ENCODE measurements at places on chromosomes 6 and 20. TPM values are rescaled to one million over a fixed set of nuclear protein-coding genes. Genes with fewer than 3 reads are reported as not detected.

- peaks cover 12% of the 10 kb centered on the region for H3K4me1 ChIP-seq
- peak overlapping the region; percentile 72 for H3K27ac ChIP-seq
- peak overlapping the region; percentile 68 for H3K4me3 ChIP-seq
- H3K27me3 ChIP-seq: peaks cover 8% of the 10 kb centered on the region
Measured at GRCh38 chr6:106512968-106513574, 116.2 kb downstream of the RTN4IP1 start.

DNA sequence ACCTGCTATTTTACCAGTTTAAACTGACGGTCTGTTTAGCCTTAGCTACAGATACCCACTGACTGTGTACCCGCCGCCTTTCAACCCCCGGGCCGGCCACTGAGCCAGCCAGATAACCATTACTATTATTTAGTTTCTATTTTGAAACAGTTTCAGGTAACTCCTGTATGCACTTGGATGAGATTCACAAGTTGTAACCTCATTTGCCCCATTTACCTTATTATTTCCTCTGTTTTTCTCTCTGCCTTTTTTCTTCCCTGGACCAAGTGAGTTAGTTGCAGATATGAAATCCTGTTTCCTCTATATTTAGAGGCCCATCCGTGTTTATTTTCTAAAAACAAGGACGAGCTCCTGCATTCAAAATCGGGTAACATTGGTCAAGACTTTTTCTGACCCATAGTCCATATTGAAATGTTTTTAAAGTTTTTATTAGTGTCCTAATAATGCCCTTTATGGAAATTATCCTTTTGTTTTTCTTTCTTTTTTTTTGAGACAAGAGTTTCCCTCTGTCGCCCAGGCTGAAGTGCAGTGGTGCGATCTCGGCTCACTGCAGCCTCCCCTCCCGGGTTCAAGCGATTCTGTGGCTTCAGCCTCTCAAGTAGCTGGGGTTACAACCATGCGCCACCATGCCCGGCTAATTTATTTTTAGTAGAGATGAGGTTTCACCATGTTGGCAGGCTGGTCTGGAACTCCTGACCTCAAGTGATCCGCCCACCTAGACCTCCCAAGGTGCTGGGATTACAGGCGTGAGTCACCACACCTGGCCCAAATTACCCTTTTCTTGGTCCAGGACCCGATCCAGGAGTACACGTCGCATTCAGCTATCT, 767 bp downstream of the AP5S1 start:
- peaks cover 19% of the 10 kb centered on the region for H3K36me3 ChIP-seq
- peak overlapping the region; percentile 88 for H3K4me3 ChIP-seq
- H3K27me3 ChIP-seq: no peaks in the 10 kb centered on the region
- peak overlapping the region; percentile 100 for H3K27ac ChIP-seq

- no peaks in the 10 kb centered on the region for H3K27me3 ChIP-seq
- H3K4me1 ChIP-seq: no peaks in the 10 kb centered on the region
Measured at GRCh38 chr6:25685896-25686295, 33.9 kb downstream of the SCGN start.

- no peaks in the 10 kb centered on the region for H3K27me3 ChIP-seq
- no peaks in the 10 kb centered on the region for H3K4me1 ChIP-seq
- no peaks in the 10 kb centered on the region for H3K36me3 ChIP-seq
- no peak for DNase-seq
Measured at GRCh38 chr6:124260337-124260736, 456.7 kb downstream of the NKAIN2 start.

- no peak overlapping the region for H3K27ac ChIP-seq
- no peaks in the 10 kb centered on the region for H3K36me3 ChIP-seq
- DNase-seq: no peak
- H3K27me3 ChIP-seq: no peaks in the 10 kb centered on the region
Measured at GRCh38 chr6:142934599-142934998, 10.4 kb downstream of the HIVEP2 start.

DNA sequence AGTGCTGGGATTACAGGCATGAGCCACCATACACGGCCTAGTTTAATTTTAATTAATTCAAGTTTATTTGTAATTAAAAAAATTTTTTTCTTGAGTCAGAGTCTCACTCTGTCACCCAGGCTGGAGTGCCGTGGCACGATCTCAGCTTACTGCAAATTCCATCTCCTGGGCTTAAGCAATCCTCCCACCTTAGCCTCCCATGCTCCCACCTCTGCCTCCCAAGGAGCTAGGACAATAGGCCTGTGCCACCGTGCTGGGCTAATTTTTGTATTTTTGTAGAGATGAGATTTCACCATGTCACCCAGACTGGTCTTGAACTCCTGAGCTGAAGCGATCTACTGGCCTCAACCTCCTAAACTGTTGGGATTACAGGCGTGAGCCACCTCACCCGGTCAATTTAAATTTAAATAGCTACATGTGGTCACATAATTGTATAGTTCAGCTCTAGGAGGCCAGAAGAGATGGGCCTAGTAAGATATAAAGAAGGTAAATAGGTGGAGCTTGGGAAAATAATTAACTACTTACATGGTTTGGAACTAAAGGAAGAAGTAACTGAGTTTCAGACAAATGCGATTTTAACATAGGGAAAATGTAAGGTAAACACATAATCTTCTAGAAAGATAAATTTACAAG, 220.0 kb upstream of the CITED2 start:
- no peak for DNase-seq
- H3K4me3 ChIP-seq: no peak overlapping the region
- H3K36me3 ChIP-seq: no peaks in the 10 kb centered on the region
- no peak overlapping the region for H3K27ac ChIP-seq

DNA sequence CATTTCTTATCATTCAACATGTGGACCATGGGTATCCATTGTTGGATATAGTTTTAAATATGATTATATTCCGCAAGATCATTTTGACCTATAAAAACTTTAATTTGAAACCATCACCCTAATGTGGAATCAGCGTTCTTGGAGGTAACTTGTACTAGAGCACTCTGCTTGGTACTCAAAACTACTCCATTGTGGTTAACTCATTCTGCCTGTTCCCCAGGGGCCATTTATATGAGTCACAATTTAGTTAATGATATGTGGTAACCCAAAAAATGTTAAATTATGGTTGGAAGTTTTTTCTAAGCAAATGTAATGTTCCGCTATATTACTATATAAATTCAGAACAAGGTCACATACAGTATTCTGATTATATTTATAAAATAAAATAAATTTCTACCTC, 109.3 kb downstream of the TRDN start:
- no peaks in the 10 kb centered on the region for H3K4me1 ChIP-seq
- no peaks in the 10 kb centered on the region for H3K27me3 ChIP-seq
- peak; percentile 6 for DNase-seq
- H3K36me3 ChIP-seq: no peaks in the 10 kb centered on the region

GRCh38 chr6:17945111-17945510, 42.3 kb downstream of the KIF13A start:
- peaks cover 3% of the 10 kb centered on the region for H3K4me1 ChIP-seq
- H3K27ac ChIP-seq: no peak overlapping the region
- H3K4me3 ChIP-seq: no peak overlapping the region
- no peak for DNase-seq
- no peaks in the 10 kb centered on the region for H3K27me3 ChIP-seq

GRCh38 chr6:78253618-78254017, 600.8 kb downstream of the MEI4 start:
- no peak for DNase-seq
- H3K27me3 ChIP-seq: no peaks in the 10 kb centered on the region
- no peak overlapping the region for H3K4me3 ChIP-seq
- no peaks in the 10 kb centered on the region for H3K4me1 ChIP-seq

DNA sequence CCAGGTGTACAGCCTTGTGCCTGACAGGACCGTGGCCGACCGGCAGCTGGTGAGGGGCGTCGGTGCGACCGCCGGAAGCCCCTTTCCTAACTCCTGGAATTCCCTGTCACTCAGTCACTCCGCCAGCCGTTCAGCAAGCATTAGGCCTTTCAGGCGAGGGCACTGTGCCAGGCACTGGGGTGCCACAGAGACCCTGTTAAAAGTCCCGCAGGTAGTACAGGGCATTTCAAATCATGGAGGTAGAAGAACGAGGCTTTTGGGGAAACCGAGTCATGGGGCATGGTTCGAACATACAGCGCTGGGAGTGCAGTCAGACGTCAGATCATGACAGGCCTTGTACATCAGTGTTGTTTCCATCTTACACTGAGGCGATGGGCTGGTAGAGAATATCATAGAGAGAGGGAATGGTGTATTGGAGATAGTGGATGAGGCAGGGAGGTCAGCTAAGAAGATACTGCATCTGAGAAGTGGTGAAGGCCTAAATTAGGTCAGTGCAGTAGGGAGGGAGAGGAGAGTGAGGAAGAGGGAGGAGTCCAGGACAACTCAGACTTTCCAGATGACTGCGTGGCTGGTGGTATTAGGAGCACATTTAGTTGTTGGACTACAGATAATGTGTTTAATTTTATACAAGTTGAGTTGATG, 892 bp upstream of the DXO start:
- H3K27ac ChIP-seq: peak overlapping the region; percentile 100
- H3K4me3 ChIP-seq: peak overlapping the region; percentile 96
- DNase-seq: peak; percentile 25
- H3K27me3 ChIP-seq: no peaks in the 10 kb centered on the region
- H3K36me3 ChIP-seq: peaks cover 21% of the 10 kb centered on the region

GRCh38 chr6:44524476-44525227, 137.1 kb downstream of the CDC5L start:
- H3K4me3 ChIP-seq: no peak overlapping the region
- H3K27me3 ChIP-seq: peaks cover 10% of the 10 kb centered on the region
- no peaks in the 10 kb centered on the region for H3K4me1 ChIP-seq
- DNase-seq: no peak

- H3K27me3 ChIP-seq: no peaks in the 10 kb centered on the region
- no peak overlapping the region for H3K4me3 ChIP-seq
- no peak overlapping the region for H3K27ac ChIP-seq
- no peaks in the 10 kb centered on the region for H3K4me1 ChIP-seq
- no peaks in the 10 kb centered on the region for H3K36me3 ChIP-seq
Measured at GRCh38 chr6:116975600-116975999, 98.6 kb downstream of the RFX6 start.

- peaks cover 27% of the 10 kb centered on the region for H3K36me3 ChIP-seq
- no peaks in the 10 kb centered on the region for H3K27me3 ChIP-seq
- peaks cover 22% of the 10 kb centered on the region for H3K4me1 ChIP-seq
- no peak overlapping the region for H3K4me3 ChIP-seq
- DNase-seq: peak; percentile 62
Measured at GRCh38 chr20:17654649-17655285, 27.3 kb downstream of the RRBP1 start.

GRCh38 chr20:47730744-47731143, 54.5 kb downstream of the SULF2 start:
- no peaks in the 10 kb centered on the region for H3K4me1 ChIP-seq
- no peak for DNase-seq
- H3K27ac ChIP-seq: no peak overlapping the region
- no peaks in the 10 kb centered on the region for H3K27me3 ChIP-seq
- H3K4me3 ChIP-seq: no peak overlapping the region

GRCh38 chr20:60117065-60117464, 158.8 kb downstream of the CDH26 start:
- H3K36me3 ChIP-seq: no peaks in the 10 kb centered on the region
- no peak for DNase-seq
- no peaks in the 10 kb centered on the region for H3K27me3 ChIP-seq
- no peak overlapping the region for H3K27ac ChIP-seq
- H3K4me1 ChIP-seq: no peaks in the 10 kb centered on the region

DNA sequence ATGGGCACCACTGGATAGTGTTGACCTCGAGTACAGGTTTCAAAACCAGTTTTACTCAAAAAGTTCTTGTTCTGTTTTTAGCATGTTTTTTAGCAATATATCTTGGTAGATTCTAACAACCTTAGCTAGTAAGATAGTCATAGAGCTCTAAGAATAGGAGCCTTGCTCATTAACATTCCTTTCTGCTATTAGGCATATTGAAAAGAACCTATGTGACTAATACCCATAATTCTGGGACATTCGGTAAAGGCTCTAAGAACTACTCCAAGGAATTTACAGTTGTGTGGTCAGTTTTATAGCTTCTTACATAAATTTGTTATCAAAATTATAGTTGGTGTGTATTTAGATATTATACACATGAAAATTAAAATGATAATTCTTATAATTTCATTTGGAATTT, 11.6 kb downstream of the SLC9A8 start:
- H3K27me3 ChIP-seq: no peaks in the 10 kb centered on the region
- H3K27ac ChIP-seq: no peak overlapping the region
- DNase-seq: no peak
- H3K36me3 ChIP-seq: peaks cover 10% of the 10 kb centered on the region

DNA sequence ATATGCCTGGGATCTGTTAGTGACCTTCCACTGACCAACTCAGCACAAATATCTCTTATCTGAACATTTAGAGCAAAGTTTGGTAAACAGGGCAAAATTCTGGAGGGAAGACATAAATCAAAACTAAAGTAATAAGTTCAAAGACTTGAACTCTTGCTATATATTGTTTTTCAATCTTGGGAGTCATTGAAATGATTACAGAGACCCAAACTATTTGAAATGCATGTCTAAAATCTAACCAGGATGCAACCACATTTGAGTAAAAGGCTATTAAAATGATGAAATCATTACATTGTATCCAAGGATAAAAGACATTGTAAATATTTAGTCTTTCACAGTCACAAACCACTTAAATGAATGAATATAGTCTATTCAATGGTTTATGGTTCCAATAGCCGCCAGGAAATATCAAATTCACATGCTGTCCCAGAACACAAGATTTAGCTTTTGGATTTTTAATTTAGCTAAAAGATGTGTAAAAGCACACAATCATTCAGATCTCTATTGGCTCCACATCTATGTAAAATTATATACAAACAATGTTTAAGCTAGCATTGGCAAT, 256.6 kb upstream of the EPHA7 start:
- no peaks in the 10 kb centered on the region for H3K36me3 ChIP-seq
- H3K4me3 ChIP-seq: no peak overlapping the region
- no peak overlapping the region for H3K27ac ChIP-seq
- no peaks in the 10 kb centered on the region for H3K4me1 ChIP-seq
- no peak for DNase-seq

SNX9 gene
- 120 TPM for total RNA-seq

SYCP2 gene
- 0.51 TPM for total RNA-seq

MATN4 gene
- total RNA-seq: under 0.01 TPM

ZC3H12D gene
- under 0.01 TPM for total RNA-seq

SULF2 gene
- total RNA-seq: 9.6 TPM

DAAM2 gene
- 25.9 TPM for total RNA-seq

PAK5 gene
- not detected for total RNA-seq

KCNK15 gene
- 4.1 TPM for total RNA-seq

BTNL2 gene
- total RNA-seq: not detected
